Dermis microvascular lymphatic vessel endothelial cell (primary cell): ENCODE measurements at places on chromosomes 7 and 10. TPM values are rescaled to one million over a fixed set of nuclear protein-coding genes. Genes with fewer than 3 reads are reported as not detected.
A peak's percentile ranks its signal among the peaks of the same experiment; 100 is the strongest.

- no peak for DNase-seq
Measured at GRCh38 chr10:10551596-10552301, 465.9 kb upstream of the CELF2 start.

DNA sequence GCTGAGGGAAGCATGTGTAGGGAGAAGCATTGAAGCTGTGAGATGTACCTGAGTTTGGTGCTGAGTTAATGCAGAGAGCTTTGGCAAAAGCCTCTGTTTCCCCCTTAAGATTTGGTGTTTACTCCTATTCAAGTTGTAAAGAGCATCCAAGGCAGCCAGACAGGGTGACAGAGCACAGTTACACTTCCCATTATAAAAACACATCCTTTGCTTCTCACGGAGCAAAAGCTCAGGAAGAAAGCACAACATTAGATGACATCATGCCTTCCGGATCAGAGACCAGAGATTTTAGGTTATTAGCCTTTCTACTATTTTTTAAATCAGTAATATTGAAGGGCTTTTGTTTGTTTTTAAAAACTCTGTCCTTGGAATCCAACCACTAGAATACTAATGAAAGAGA lies 182.9 kb downstream of the DOCK4 start:
- DNase-seq, result peak; percentile 93

GRCh38 chr10:96235326-96236089 lies 35.9 kb downstream of the BLNK start:
- no peak for DNase-seq

GRCh38 chr7:95330204-95330960 lies 6.0 kb upstream of the PON1 start:
- DNase-seq, result no peak

- DNase-seq, result no peak
Measured at GRCh38 chr10:13712476-13712836, 125.7 kb downstream of the PRPF18 start.

DNA sequence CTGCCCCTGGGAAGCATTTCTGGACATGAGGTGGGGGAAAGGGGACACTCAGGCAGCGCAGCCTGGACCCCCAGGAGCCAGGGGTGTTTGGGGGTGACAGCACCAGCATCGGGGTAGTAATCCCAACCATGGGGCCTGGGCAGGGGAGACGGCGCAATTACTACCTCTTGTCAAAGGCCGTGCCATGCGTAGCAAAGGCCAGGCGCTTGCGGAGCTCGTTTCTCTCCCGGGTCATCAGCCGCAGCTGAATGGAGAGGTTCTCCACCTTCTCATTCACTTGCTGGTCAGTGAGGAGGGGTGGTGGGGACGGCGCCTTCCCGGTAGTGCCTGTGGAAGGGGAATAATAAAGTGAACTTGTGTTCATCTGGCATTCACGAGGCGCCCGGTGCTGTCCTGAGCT lies 70.0 kb downstream of the DLG5 start:
- DNase-seq, result no peak

PVRIG gene
- total RNA-seq, result not detected in 2 replicates

HOXA7 gene
- 1.0 and 2.0 TPM in 2 replicates for total RNA-seq

MYH16 gene
- total RNA-seq, result under 0.01 and 0.13 TPM in 2 replicates

OR6B1 gene
- total RNA-seq, result not detected in 2 replicates

ERVW-1 gene
- not detected in 2 replicates for total RNA-seq

VENTX gene
- not detected in 2 replicates for total RNA-seq

ACBD7 gene
- 0.89 and 3.1 TPM in 2 replicates for total RNA-seq
